ENCODE measurements at places on chromosomes 6 and 20. TPM values are rescaled to one million over a fixed set of nuclear protein-coding genes. Genes with fewer than 3 reads are reported as not detected.

DNA sequence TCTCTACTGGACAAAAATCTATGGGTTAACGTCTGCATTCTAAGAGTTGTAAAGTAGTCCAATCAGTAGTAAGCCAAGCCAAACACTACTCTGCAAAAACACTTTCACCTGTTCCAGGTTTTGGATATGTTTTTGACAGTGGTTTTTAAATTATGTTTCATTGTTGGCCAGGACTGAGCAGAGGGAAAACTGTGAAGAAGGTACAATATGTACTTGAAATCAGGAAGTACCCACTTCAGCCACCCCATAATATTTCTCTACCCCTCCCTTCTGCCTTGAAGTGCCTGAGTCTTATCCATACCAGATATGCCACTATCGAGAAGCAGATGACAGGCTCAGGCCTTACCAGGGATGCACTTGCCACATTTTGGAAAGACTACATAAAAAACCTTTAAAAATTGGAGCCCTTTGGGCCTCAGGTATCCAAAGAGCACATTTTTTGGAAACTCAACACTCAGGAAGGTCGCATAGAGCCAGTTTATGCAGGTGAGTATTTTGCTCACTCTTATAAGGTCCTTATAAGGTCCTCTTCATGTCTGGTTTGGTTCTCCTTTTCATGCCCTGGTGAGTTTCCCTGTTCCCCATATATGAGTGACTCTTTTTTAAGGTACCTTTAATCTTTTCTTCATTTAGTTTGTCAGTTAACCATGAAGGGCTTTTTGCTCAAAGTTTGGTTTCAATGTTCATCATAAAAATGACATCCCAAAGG, 859.3 kb upstream of the FLRT3 start:
- DNase-seq: no peak

- no peak for DNase-seq
These were observed 106.8 kb upstream of the MCHR2 start for GRCh38 chr6:100100776-100101175.

- DNase-seq: no peak
These were observed 61.8 kb downstream of the BANF2 start for GRCh38 chr20:17761604-17762003.

DNA sequence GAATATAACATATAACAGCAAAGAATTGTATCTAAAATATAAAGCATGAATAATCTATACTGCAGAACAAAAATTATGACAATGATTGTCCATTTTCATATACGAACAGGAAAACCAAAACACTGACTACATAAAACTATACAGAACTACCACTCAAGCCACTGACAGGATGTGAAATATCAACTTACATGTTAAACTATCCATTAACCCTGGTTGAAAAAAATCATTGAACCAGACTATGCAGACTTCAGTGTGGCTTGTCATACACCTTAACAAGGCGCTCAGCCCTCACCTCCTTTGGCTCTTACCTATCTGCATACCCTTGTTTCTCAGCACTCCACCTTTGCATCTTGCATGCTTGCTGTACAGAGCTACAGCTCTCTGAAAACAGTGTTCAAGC, 34.9 kb downstream of the ASCC3 start:
- no peak for DNase-seq

Gene PFDN4
- total RNA-seq: 25.9 TPM

Gene DDX43
- not detected for total RNA-seq

Gene GABRR1
- total RNA-seq: not detected

Gene ENPP5
- total RNA-seq: 2.7 TPM

Gene KIF13A
- 108 TPM for total RNA-seq

Gene TOX2
- 1.0 TPM for total RNA-seq

Gene WRNIP1
- 37.0 TPM for total RNA-seq
